ENCODE measurements at places on chromosomes 7 and 10.

DNA sequence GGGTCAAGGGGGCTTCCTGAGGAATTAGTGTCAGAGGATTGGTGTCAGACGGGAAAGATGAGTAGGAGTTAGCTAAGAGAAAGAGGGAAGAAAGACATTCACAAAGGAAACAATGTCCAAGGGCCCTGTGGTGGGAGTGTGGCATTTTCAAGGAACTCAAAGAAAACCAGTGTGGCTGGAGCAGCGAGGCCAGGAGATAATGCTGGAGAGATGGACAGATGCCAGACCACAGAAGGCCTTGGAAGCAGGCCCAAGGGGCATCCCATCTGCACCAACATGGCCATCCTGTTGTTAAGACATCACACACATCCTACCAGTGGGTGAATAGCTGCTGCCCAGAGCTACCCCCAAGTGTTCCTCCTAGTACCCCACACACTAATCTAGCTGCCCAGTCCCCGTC is 36.1 kb upstream of the CUL1 start:
- no peak for DNase-seq

GRCh38 chr10:116101616-116102315 is 171.2 kb downstream of the GFRA1 start:
- DNase-seq: no peak

DNA sequence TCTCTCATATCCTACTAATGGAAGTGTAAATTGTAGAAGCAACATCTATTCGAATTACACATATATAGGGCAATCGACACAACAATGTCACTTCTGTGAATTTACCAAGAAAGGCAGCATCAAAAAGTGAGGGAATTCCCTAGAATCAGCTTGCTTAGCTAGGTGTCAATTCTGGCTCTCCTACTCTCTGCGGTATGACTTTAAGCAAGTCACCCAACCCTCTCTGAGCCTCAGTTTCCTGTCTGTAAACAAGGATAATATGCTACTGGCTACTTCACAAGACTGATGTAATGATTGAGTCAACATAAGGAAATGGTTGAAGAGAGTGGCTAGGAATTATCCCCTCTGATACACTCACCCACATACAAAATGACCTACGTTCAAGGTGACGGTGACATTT is 19.4 kb downstream of the CCDC6 start:
- DNase-seq: no peak

GRCh38 chr7:50368366-50368765 is 63.9 kb downstream of the IKZF1 start:
- no peak for DNase-seq

- no peak for DNase-seq
These were observed 47.8 kb upstream of the CALCR start for GRCh38 chr7:93622036-93623033.

DNA sequence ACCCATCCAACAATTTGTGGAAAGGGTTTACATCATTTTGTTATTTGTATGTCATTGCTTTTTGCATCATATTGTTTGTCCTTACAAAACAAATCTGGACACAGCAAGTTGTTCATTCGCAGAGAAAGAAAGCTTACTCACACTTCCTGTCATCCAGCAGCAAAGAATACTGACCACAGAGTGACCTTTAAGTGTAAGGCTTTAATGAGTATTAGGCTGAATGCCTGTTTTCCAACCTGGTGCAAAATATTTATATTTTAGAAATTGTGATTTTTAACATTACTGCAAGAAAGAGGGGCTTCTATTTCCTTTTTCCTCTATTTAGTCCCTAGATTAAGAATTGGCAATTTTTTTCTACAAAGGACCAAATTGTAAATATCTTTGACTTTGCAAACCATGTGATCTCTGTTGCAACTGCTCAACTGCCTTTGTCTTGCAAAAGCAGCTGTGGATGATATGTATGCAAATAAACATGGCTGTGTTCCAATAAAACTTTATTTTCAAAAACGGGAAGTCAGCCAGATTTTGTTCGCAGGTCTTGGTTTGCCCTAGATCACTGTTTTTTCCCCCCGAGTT is 27.8 kb upstream of the ITGB1 start:
- peak; percentile 87 for DNase-seq

- DNase-seq: no peak
These were observed 45.5 kb downstream of the INSIG1 start for GRCh38 chr7:155343150-155343549.

- DNase-seq: no peak
These were observed 26.2 kb downstream of the FKBP6 start for GRCh38 chr7:73354196-73354595.

DNA sequence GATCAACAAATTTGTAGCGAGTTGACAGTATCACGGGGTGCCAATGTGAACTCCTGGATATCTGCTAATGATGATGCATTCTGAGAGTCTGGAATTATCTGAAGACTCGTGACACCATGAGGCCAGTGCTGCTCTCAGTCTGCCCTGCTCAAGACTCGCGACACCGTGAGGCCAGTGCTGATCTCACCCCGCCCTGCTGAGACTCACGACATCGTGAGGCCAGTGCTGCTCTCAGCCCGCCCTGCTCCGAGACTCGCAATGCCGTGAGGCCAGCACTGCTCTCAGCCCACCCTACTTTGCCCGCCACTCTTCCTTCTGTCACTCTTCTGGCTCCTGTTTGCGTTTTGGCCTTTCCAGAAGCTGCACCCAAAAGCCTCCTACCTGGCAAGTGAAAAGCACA is 411.8 kb downstream of the PTPRN2 start:
- DNase-seq: no peak

DNA sequence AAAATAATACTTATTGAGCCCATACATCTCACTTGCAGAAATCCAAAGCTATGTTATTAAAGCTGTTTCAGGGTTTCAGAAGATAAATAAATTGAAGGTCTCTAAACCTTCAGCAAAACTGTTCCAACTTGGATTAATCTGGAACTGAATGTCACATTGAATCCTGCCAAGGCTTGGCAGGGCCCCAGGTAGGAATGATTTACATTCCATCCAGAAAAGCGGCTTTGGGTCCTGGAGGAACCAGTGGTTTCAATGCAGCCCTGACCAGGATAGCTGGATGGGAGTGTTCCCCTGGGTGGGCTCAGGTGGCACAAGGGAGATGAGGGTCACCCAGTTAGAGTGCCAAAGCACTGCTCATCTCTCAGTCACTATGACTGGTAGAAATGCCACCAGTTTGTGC is 37.0 kb upstream of the TMEM72 start:
- no peak for DNase-seq

GRCh38 chr7:101240226-101241014 is 2.8 kb upstream of the CLDN15 start:
- no peak for DNase-seq

GRCh38 chr7:142855756-142856564 is 1.1 kb downstream of the EPHB6 start:
- no peak for DNase-seq

GRCh38 chr7:90919816-90920215 is 323.7 kb downstream of the CDK14 start:
- DNase-seq: no peak

DNA sequence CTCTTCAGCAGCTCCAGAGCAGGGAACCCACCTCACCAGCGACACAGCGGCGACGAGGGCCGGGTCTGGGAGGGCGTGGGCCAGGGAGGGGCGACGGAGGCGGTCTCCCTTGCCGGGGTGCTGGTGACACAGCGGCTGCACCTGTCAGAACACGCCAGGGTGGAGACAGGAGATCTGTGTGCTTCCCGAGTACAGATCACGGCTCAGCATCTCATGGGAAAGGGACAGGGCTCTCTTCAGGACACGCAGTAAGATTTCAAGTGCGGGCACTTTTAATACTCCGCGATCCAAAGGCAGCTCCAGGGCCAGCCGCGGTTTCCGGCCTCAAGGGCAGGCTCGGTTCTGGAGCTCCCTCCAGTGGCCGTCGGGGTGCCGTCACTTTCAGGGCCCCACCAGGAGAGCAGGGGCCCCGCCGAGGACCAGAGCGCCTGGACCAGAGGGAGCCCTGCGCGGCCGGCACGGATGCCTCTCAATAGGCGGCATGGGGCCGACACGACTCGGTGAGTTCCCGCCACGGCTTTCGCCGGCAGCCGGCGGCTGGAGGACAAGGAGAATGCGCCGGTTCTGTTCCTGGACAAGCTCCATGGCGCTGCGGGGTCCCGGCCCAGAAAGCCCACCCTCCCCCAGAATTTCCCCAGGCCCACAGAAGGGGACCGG is 21.4 kb downstream of the GPR146 start:
- DNase-seq: peak; percentile 82

DNA sequence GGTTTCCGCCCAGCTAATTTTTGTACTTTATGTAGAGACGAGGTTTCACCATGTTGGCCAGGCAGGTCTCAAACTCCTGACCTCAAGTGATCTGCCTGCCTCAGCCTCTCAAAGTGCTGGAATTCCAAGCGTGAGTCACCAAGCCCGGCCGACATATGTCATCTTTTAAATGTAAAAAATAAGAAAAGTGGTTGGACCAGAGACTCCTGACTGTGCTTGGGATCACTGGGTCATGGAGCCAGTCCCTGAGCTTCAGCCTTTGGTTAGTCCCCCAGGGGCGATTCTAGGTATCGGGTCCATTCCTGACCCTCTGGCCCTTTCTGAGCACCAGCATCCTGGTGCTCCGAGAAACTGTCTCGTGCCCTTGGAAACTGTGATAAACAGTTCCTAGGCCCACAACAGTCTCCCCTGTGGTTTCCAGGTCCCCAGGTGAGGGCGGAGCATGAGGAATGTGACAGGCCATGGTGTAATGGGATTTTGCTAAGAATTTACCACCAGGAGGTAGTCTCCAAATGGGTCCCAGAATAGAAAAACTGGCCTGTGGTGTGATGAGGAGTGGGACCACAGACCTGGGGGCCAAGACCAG is 32.8 kb downstream of the UBTD1 start:
- DNase-seq: no peak

DNA sequence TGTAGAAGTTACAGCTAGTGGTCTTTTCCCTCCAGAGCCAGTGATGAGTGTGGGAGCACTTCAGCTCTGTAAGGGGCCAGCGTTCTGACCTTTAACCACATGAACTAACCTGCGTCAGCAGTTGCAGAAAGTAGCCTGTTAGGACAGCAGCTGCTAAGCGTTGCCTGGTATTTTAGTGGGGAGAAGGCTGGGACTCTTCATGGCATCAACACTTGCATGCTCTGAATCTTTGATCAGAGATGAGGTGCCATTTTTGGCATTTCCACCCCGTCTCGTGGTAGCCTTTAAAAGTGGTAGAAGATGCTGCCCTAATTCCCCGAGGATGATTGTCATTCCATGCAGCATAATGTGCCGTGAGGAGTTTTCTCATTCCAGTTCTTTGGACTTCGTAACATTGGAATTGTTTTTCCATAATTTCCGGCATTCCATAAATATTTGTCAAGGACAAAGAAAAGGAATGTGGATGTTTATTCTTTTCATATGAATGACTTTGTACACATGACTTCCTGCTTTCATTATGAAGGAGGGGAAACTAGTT is 92.2 kb downstream of the AVL9 start:
- no peak for DNase-seq

GRCh38 chr7:99267841-99268576 is 4.6 kb upstream of the MYH16 start:
- DNase-seq: no peak

Data from inflammatory macrophage (primary cell).